ENCODE measurements at places on chromosomes 1 and 21.

DNA sequence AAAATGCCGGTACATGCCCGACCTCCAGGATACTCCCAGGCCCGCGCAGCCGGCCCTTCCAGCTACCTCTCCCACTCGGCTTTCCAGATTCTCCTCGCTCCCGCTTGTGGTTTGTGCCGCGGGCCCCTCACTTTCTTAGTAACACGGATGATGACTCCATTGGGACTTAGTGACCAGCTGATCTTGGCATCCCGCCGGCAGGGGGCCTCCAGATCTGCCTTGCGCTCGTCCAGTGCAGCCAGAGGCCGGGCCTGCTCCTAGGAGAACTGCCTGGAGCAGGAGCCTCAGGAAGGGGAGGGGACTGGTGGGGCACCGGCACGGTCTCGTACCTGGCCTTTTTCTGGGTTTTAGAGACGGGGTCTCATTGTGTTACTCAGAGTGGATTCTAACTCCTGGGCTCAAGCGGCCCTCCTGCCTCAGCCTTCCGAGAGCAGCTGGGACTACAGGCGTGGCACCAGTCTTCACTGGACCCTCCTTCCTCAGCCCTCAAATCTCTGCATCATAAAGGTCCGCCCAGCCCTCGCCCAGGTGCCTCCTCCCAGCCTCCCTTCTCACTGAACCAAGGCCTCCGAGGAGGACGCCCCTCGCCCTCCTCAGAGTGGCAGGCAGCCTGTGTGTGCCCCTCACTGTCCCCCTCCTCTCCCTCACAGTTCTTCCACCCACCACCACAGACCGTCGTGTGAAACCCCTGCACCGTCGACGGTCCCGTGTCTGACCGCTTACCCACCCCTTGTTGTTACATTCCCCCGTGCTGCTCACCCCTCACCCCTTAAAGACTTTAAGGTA, 78.6 kb downstream of the SLC25A24 start:
- no peak for DNase-seq

GRCh38 chr21:30206551-30207251, 9.2 kb downstream of the CLDN8 start:
- no peak for DNase-seq

- no peak for DNase-seq
These were observed 43.6 kb downstream of the PLEKHA6 start for GRCh38 chr1:204316164-204316563.

GRCh38 chr1:2091611-2092604, 41.7 kb downstream of the PRKCZ start:
- no peak for DNase-seq

- peak; percentile 32 for DNase-seq
These were observed 350 bp upstream of the S100A6 start for GRCh38 chr1:153536012-153536670.
